Natural killer cell treated with Interleukin-12 subunit alpha and Interleukin-12 subunit beta and Interleukin-15 and Interleukin-18, amount 100 ng/mL, for 72 hours (primary cell): ENCODE measurements at places on chromosomes 1 and 21. TPM values are rescaled to one million over a fixed set of nuclear protein-coding genes. Genes with fewer than 3 reads are reported as not detected.

DNA sequence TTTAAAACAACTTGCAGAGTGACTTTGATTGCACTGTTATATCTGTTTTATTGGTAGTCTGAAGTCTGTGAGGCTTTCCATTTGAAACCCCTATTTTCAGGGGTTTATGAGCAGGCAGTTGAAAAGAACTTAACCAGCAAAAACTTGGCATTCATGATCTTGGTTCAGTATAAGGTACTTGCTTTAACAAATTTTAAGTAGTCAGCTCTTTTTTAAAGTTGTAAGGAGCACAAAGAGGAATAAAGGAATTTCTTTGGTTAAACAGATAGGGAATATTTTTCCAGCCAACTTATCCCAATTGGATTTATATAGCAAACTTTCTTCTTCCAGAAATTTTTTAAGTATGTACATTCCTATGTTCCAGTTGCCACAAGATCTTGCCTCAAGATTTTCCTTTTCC is 138.2 kb downstream of the RASAL2 start:
- no peaks in the 10 kb centered on the region for H3K4me1 ChIP-seq
- H3K36me3 ChIP-seq = no peaks in the 10 kb centered on the region
- no peaks in the 10 kb centered on the region for H3K27me3 ChIP-seq
- H3K4me3 ChIP-seq = no peak overlapping the region
- DNase-seq = no peak

- no peak overlapping the region for H3K4me3 ChIP-seq
- no peak overlapping the region for H3K27ac ChIP-seq
- no peaks in the 10 kb centered on the region for H3K4me1 ChIP-seq
Observed at GRCh38 chr1:207486198-207486597, 9.8 kb upstream of the CR1 start.

DNA sequence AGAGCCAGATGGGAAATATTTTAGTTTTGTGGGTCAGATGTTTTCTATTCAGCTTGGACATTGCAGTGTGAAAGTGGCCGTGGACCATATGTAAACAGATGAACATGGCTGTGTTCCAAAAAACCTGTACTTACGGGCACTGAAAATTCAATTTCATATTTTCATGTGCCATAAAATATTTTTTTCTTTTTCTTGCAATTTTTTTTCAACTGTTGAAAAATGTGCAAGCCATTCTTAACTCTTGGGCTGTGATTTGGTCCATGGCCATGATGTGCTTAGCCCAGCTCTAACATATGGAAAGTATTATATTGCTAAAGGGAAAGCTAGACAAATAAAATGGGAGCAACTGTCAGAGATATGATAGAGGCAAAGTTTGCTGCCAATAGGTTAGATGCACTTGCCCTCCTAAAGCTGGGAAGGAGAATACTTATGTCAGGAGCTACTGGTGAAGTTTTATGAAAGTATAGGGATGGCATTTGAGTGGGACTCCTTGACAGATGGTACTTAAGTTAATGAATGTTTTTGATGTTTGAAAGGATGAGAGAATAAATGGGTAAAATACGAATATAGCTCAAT is 240.3 kb downstream of the RYR2 start:
- no peak for DNase-seq
- no peak overlapping the region for H3K27ac ChIP-seq
- no peak overlapping the region for H3K4me3 ChIP-seq
- H3K4me1 ChIP-seq = no peaks in the 10 kb centered on the region

The LRRC71 gene
- not detected for total RNA-seq
